ENCODE measurements at places on chromosomes 1 and 21.

DNA sequence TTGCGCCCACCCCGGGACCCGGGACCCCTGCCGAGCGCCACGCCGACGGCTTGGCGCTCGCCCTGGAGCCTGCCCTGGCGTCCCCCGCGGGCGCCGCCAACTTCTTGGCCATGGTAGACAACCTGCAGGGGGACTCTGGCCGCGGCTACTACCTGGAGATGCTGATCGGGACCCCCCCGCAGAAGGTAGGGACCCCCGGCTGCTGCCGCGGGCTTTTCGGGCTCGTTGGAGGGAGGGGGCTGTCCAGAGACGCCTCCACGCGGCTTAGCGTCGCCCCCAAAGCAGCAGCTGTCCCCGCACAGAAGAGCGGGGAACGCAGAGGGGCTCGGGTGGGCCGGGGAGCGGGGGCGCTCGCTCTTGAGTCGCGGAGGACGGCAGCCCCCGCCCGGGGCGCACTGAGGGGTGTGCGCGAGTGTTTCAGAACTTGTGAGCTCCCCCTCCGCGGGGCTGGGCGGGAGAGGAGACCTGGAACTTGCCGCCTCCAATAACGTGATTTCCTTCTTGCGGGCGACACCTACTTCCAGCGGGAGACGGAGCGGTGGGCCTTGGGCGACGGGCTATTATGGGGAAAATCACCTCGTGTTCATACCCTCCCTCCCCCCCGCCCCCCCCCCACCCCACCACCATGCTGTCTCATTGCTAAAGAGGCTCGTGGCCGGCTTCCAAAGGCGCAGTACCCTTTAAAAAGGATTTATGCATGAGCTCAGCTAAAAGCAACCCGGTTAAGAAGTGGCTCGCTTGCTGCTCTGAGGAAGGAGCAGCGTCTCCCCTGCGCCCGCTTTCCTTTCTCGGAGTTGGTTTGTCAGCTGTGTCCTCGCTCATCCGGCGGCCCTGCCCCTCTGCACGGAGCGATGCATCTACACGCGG lies 664 bp downstream of the BACE2 start:
- peak; percentile 37 for DNase-seq

GRCh38 chr1:215547011-215547410 lies 20.1 kb upstream of the KCTD3 start:
- no peak for DNase-seq

GRCh38 chr21:46159841-46160656 lies 4.7 kb upstream of the FTCD start:
- no peak for DNase-seq

- DNase-seq, result no peak
These were observed 12.6 kb upstream of the PSMA5 start for GRCh38 chr1:109438798-109439297.

DNA sequence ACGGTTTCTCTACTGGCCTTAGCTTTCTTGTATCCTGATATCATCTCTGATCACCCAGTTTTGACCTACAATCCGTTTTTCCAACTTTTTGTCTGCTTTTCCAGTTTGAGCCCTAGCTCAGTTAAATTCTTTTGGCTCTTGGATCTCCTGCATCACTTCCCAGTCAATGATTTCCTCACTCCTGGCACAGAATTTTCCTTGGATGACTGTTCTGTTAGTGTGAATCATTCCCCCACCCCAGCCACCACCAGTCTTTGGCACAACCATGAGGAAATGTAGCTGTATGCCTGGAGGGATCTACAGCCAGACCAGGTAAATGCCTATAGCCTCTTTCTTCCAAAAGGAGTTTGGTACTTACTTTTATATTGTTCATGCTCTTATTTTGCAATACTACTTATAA lies 187.2 kb upstream of the PTGFR start:
- no peak for DNase-seq

DNA sequence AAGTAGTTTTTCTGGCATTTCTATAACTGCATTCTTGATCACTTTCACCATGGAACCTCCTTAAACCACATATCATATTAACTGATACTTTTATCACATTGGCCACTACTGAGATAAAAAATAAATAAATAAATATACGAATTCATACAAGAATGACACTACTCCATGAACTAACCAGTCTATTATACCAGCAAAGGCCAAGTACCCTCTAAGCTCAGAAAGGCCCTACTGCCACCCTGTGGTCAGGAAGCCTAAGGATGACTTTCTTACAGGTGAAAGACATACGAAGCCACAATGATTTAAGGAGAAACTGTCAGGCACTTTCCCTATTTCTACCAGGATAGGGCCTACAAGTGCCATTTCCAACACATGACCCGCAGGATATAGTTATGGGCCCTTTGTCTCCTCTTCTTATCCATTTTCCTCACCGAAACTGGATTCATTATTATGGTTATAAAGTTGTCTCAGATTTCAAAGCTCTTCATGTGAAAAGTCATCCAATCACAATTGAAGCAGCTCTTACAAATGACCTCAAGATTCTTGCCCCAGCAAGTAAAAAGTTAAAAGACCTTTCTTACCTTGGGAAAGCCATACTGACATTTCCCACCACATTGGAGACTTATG lies 23.9 kb downstream of the DNAJC8 start:
- peak; percentile 24 for DNase-seq

DNA sequence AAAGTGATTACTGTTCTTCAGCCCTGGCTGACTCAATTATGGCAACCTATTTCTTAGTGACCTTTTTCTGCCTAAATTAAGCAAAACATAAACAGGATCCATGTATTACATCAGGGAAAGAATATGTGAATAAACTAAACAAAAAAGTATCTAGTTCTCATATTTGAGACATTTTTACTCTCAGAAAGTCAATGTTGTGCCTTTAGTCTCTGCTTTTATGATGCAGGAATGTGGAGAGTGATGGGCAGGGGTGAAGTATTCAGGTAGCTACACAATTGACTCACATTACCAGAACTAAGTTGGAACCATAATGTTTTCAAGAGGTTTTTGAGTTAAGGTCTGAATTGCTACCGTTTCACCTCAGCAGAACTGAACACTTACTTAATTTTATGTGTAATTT lies 462.7 kb upstream of the CXADR start:
- DNase-seq, result no peak

Measured in neural crest cell (in vitro differentiated cells).